ENCODE measurements at places on chromosomes 3 and 15. TPM values are rescaled to one million over a fixed set of nuclear protein-coding genes. Genes with fewer than 3 reads are reported as not detected.

P2RY14 gene
- not detected for total RNA-seq

KNG1 gene
- not detected for total RNA-seq

DNA sequence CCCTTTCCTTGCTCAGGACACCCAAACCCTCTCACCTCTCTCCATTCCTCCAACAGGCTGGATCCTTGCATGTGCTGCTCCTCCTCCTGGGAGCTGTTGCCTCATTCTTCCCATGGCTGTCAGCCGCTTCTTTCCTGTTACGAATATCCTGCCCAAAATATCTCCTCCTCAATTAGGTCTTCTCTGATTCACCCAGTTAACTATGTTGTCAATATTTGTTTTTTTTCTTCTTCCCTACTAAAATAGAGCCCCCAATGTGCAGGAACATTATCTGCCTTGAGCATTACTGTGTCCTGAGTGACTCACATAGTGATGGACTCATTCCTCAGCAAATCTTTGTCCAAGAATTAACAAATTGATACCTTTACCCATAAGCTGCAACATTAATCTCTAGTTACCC, 357.2 kb downstream of the CLSTN2 start:
- DNase-seq = peak; percentile 64

DNA sequence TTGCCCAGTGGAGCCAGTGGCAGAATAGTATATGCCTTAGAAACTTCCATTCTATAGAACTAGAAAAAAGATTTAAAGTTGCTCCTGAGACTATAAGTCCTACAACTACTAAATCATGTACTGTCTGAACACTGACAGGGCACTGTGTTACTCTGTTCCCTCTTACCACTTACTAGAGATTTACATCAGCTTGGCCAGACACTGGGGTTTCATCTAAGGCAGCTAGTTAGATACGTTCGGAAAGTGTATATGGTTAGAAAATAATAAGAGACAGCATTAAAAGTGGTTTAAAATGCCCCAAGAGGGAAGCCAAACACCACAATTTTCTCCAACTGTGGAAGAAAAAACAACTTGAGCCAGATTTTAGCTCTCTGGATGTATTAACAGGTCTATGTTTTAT, 97.1 kb downstream of the FBN1 start:
- no peak for DNase-seq

DNA sequence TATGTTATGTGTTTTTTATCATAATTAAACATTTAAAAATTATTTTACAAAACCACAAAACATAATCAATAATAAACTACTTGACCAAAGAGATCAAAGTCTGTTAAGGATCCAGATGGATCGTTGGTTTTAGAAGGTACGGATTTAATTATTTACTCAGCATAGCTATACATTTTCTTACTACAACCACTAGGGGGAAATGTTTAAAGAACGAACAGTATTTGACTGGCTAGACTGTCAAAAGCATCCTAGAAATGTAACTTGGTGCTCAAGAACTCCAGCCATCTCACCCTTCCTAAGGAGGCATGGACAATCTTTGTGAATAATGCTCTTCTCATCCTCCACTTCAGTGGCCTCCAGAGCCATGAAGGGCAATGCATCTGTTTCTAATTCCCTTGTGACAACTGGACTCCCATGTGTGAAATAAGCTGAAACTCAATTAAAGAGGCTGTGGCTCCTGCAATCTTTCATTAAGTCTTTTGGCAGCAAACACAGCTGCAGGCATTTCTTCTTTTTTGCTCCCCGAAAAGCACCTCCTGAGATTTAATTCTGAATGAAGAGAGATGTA, 94.7 kb upstream of the TUSC7 start:
- peak; percentile 2 for DNase-seq

- DNase-seq = no peak
Observed at GRCh38 chr3:48617559-48617958, 4.0 kb downstream of the TMEM89 start.

- peak; percentile 58 for DNase-seq
Observed at GRCh38 chr3:177336873-177337450, 139.7 kb upstream of the TBL1XR1 start.
